ENCODE measurements at places on chromosomes 6 and 20. TPM values are rescaled to one million over a fixed set of nuclear protein-coding genes. Genes with fewer than 3 reads are reported as not detected.

Gene GPSM3
- 0.40 TPM for total RNA-seq

GRCh38 chr6:17086469-17086868 lies 15.4 kb upstream of the STMND1 start:
- peak; percentile 71 for DNase-seq

Gene FAM162B
- not detected for total RNA-seq

GRCh38 chr6:153538491-153538890 lies 407.4 kb upstream of the RGS17 start:
- DNase-seq = no peak

Gene CDSN
- total RNA-seq = under 0.01 TPM

DNA sequence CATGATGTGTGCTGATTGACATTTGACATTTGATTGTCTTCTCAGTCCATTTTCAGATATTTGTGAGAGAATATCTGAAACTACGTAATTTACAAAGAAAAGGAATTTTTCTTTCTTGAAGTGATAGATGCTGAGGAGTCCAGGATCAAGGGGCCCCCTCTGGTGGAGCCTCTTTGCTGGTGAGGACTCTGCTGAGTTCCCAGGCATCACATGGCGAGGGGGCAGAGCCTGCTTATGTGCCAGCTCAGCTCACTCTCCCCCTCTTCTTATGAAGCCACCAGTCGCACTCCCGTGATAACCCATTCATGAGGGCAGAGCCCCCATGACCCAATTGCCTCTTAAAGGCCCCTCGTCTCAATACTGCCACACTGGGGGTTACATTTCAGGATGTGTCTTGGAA lies 91.3 kb downstream of the RPP40 start:
- no peak for DNase-seq

GRCh38 chr6:130827247-130828149 lies at the start of gene SMLR1:
SMLR1 (plus strand) TSS chr6:130827406; CDS start chr6:130827414, 8 bp downstream.
- DNase-seq = peak; percentile 42

Gene DNAAF9
- 22.0 TPM for total RNA-seq

Gene GTF2H4
- total RNA-seq = 17.2 TPM

DNA sequence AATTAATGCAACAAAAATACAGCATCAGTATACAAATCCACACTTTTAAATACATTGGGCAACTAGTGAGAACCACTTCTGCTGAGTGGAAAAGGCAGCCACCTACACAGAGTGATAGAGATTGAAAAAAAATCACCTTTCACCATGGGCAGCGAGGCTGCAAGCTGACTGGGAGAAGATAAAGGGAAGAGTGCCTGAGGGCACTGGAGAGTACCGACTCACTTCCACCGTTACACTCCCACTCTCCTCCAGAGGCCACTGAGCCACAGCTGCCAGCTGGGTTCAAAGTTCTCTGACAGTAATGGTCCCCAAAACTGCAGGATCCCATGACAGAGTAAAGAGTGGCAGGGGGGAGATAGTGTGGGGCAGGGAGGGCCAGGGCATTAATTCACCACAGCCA lies 24.1 kb downstream of the PXT1 start:
- no peak for DNase-seq

Gene PAQR8
- 3.6 TPM for total RNA-seq

Gene ANGPT4
- not detected for total RNA-seq

DNA sequence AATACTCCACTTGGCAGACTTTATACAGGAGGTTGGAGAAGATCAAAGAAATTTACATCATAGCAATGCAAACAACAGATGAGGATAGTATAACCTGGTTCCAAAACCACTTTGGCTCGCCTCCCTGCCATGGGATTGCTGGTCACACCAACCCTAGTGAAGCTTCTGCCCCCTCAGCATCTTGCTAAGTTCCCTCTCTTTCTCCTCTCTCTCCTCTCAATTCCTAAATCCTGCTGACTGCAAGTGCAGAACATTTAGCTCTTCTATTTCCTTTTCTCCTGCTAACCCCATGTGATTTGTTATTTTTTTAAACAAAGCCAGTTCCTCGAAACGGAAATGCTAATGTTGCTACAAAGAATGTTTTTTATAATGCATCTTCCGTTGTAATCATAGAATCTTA lies 50.3 kb upstream of the LY86 start:
- no peak for DNase-seq

GRCh38 chr6:41201764-41202173 lies 820 bp upstream of the TREML2 start:
- no peak for DNase-seq

DNA sequence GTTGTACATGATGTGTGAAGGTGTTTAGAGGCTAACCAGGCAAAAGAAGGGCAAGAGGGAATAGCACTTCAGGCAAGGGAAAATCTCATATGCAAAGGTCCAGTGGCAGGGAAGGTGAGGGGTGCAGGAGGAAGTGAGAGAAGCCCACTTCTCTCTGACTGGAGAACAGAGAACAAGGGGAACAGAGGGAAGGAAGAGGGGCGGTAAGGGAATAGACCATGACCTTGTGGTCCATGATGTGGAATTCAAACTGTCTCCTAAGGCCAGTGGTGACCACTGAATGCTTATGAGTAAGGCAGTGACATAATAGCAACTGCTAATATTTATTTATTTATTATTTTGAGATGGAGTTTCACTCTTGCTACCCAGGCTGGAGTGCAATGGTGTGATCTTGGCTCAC lies 20.6 kb upstream of the SLC9A8 start:
- no peak for DNase-seq

DNA sequence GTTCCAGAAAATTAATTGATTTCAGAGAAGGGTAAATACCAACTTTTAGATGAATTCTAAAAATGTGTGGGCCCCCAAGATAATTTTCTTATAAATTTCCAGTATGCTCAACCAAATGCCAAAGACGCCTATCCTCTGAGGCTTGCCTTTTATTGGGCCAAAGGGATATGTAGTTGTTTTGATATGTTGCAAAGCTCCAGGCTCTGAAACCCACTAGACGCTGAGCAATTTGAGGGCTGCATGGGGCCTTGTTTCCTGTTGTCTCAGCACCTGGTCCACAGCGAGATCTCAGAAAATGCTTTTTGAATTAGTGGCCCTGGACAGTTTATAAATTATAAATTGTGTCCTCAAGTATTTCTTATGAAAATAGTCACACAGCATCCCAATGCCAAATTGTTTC lies 397.2 kb downstream of the SAMD5 start:
- no peak for DNase-seq

DNA sequence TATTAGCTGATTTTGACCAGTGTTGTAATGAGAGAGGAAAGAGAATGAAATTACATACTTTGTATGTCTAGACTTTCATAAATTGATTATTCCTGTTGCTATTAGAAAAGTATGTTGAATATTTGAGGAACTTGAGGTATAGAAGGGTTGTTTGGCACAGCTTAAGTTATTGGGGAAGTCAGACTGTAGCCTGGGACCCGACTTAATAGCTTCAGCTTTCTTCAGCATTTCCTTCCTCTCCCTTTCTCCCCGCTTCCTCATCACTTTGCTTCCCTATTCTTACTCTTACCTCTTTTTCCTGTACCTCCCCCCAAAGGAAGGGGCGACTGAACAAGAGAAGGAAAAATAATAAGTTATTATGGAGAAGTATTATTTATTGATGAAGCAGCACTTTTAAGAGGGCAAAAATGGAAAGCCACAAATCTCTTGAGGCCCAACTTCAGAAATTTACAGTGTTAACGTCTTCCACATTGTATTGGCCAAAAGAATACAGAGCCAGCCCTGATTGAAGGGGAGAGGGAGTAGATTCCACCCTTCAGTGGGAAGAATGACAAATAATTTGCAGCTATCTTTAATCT lies 7.4 kb downstream of the SENP6 start:
- no peak for DNase-seq

Measured in renal cortical epithelial cell (primary cell).